Activated B cell treated with CpG ODN at 0.5 μM for 24 hours (primary cell): ENCODE measurements at places on chromosomes 13 and 19. TPM values are rescaled to one million over a fixed set of nuclear protein-coding genes. Genes with fewer than 3 reads are reported as not detected.
A peak's percentile ranks its signal among the peaks of the same experiment; 100 is the strongest.

DNA sequence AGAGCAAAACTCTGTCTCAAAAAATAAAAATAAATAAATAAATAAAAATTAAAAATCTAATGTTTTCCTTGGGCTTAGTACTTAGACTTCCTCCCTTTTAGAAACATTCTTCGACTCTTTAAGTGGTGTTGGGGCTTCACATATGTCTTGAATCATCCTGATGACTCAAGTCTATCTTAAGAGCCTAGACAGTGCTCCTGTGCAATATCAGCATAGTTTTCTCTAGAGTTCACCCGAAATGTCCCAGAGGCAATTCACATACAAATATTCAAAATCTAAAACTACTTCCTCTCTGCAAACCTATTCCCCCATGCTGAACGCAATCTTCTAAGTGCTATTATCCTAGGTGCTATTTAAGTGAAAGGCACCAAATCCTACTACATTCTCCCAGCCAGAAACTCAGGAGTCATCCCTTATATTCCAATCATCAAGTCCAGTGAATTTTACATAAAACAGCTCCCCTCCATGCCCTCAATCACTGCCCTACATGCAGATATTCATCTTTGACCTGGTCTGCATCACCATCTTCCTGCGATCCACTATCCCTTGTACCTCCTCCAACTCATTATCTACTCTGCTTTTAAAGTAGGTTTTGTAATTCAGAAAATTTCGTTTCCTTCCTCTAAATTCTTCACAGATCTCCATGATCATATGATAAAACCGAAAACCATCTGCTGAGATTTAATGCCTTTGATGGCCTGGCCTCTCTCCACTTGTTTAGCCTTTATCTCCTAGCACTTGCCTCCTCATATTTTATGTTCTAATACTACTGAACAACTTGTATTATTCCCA lies 102.7 kb downstream of the ELF1 start:
- no peak overlapping the region for H3K27ac ChIP-seq
- H3K4me1 ChIP-seq = peaks cover 30% of the 10 kb centered on the region
- peaks cover 9% of the 10 kb centered on the region for H3K36me3 ChIP-seq
- no peak for DNase-seq
- no peaks in the 10 kb centered on the region for H3K27me3 ChIP-seq

GRCh38 chr13:29677627-29678026 lies 82.1 kb upstream of the SLC7A1 start:
- H3K4me1 ChIP-seq = no peaks in the 10 kb centered on the region
- DNase-seq = no peak
- H3K4me3 ChIP-seq = no peak overlapping the region
- no peak overlapping the region for H3K27ac ChIP-seq
- no peaks in the 10 kb centered on the region for H3K36me3 ChIP-seq

DNA sequence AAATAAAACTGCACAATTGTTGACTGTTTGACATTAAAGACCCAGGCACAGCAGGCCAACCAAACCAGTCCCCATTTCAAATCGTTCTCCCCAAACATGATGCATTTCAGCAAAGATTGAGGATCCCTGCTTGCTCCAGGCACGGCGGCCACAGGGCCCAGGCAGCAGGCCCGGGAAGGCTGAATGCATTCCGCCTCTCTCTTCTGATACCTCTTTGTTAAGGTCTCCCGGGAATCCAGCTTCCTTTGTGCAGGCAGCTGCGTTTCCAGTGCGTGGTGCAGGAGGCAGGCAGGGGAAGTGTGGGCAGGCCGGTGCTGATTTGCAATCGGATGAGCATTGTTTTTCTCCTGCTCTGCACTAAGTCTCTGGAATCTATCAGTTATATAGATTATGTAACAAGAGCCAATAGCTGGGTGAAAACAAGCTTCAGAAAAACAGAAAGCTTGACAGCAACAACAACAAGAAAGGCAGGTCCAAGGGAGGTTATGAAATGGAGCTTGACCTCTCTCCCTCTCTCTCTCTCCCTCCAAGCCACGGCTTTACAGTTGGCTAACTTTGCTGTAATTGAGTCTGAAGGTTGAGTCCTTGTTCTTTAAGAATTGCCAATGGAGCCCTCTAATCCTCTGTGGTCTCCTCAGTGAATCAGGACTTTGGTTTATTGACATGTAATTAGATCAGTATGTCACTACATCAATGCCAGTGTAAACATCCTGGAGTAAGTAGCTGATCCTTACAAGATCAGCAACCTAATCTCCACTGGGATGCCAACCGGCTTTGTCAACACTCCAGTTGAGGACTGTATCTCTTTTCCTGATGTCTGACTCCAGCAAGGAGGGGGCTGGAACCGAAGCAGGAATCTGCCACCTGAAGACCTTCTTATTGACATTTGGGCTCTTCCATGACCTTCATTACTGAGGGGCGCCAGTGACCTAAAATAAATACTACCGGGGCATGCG lies 338.0 kb downstream of the TEX29 start:
- DNase-seq = no peak
- H3K4me1 ChIP-seq = no peaks in the 10 kb centered on the region
- H3K27me3 ChIP-seq = no peaks in the 10 kb centered on the region
- no peaks in the 10 kb centered on the region for H3K36me3 ChIP-seq
- H3K4me3 ChIP-seq = no peak overlapping the region

GRCh38 chr19:38838986-38839761 lies 7.6 kb upstream of the ECH1 start:
- peaks cover 88% of the 10 kb centered on the region for H3K36me3 ChIP-seq
- no peaks in the 10 kb centered on the region for H3K27me3 ChIP-seq
- no peak overlapping the region for H3K4me3 ChIP-seq
- no peak for DNase-seq
- H3K27ac ChIP-seq = no peak overlapping the region
- H3K4me1 ChIP-seq = peaks cover 31% of the 10 kb centered on the region

DNA sequence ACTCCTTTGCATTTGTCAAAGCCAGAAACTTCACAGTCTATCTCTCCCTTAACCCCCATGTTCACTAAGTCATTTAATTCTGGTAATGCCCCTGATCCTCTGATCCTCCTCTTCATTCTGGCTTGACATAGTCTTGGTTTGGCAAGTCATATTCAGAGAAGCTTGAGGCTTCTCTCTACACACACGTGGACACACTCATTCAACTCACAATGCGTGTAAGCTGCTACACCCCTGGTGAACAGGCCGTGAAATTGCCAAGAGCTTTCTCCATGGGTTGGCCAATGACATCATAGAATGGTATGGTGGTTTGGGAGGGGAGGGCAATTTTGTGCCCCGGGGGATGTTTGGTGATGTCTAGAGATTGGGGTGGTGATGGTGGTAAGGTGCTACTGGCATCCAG lies 47.9 kb upstream of the FLT1 start:
- no peaks in the 10 kb centered on the region for H3K36me3 ChIP-seq
- H3K27me3 ChIP-seq = peaks cover 15% of the 10 kb centered on the region
- no peak overlapping the region for H3K27ac ChIP-seq
- no peak for DNase-seq

The IL4I1 gene
- total RNA-seq = 24.0 and 25.5 TPM in 2 replicates

DNA sequence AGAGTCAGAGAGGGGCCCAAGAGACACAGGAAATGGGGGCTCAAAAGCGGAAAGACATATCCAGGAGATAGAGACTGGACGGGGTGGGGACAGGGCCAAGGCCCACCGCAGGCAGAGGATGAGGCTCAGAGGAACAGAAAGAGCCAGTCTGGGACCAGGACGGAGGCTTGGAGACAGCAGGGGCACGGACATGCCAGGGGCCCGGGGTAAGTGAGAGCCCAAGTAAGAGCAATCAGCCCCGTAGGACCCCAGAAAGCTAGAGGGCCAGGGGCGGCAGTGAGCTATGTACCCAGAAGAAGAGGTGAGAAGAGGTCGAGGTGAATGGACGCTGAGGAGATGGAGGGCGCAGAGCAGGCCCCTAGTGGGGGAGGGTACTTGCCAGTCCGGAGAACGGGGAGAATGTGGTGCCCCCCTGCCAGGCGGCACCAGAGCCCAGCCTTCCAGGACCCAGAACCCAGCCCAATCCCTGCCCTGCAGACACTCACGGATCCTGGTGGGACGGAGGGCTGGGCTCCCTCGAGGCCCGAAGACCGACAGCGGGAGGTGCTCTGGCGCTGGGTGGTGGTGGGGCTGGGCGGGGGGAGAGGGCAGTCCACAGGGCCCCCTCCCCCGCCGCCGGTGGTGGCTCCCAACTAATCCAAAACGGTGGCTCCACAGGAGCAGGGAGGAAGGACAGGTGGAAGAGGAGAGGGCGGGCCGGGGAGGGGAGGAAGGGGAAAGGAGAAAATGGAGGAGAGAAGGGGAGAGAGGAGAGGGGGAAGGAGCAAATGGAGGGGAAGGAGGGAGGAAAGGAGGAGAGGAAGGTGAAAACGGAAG lies 1.0 kb downstream of the GRIK5 start:
- H3K27me3 ChIP-seq = peaks cover 4% of the 10 kb centered on the region
- H3K36me3 ChIP-seq = no peaks in the 10 kb centered on the region
- DNase-seq = no peak
- no peak overlapping the region for H3K27ac ChIP-seq
- no peak overlapping the region for H3K4me3 ChIP-seq

GRCh38 chr19:41521931-41522555 lies 53.9 kb upstream of the CEACAM21 start:
- H3K27me3 ChIP-seq = no peaks in the 10 kb centered on the region
- H3K4me3 ChIP-seq = peak overlapping the region; percentile 85
- H3K4me1 ChIP-seq = peaks cover 43% of the 10 kb centered on the region
- H3K27ac ChIP-seq = peak overlapping the region; percentile 98
- no peaks in the 10 kb centered on the region for H3K36me3 ChIP-seq

DNA sequence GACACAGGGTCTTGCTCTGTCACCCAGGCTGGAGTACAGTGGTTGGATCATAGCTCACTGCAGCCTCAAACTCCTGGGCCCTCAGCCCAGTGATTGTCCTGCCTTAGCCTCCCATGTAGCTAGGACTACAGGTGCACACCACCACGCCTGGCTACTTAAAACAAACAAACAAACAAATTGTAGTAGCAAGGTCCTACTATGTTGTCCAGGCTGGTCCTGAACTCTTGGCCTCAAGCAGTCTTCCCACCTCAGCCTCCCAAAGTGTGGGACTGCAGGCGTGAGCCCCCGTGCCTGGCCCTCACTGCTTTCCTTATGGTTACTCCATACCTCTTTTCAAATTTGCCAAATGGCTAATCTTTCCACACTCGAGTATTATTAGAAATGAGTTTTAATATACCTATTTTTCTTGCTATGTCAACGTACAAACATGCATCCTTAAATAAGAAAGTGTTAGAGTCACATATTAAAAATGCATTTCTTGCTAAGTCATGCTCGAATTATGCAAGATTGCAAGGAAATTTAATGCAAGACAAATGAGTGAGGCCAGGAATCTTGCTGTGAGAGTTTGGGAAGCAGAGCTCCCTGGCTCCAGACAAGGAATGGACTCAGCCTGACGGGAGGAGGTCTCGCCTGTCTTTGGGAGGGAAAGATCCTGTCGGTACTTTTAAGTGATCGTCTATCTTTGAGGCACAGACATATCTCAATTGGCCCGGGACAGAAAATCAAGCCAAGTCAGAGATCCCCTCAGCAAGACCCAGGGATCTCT lies 39.4 kb downstream of the RFX2 start:
- no peak overlapping the region for H3K4me3 ChIP-seq
- DNase-seq = no peak
- H3K27me3 ChIP-seq = no peaks in the 10 kb centered on the region
- no peaks in the 10 kb centered on the region for H3K36me3 ChIP-seq
- H3K27ac ChIP-seq = no peak overlapping the region

DNA sequence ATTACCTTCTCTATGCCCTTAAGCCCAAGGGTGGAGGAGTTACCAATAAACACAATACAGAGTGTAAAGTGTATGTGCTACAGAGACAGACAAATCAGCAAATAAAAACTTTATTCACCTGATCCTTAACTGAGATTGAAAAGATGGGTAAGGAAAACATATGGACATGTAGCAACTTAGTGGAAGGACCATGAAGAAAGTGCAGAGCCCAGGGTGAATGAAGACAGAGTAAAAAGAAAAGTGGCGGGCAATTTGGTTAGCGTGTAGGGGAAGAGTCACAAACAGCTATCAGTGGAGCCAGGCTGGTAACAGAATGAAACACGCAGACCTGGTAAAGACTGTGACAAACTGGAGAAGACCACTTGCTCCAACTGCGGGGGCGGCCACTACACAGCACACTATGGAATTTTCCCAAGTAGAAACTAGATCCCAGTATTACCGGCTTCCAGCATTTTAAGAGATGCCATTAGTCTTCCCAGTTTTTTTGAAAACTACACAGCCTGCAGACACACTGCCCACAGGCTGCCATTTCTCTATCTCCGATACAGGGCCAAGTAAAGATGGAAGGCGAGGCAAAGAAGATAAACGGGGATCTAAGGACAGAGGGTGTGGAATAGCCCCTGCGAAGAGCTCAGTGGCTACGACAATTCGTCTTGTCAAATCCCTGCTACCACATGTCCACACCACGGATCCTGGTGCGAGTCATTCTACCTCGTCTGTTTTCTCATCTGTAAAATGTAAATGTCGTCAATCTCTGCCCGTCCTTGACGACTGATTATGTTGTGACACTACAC lies 1.2 kb downstream of the UQCRFS1 start:
- H3K4me1 ChIP-seq = peaks cover 38% of the 10 kb centered on the region
- H3K36me3 ChIP-seq = peaks cover 33% of the 10 kb centered on the region
- H3K27ac ChIP-seq = peak overlapping the region; percentile 88
- DNase-seq = no peak

GRCh38 chr13:50593207-50593606 lies 250.3 kb downstream of the DLEU7 start:
- H3K27ac ChIP-seq = peak overlapping the region; percentile 98
- peak overlapping the region; percentile 20 for H3K4me3 ChIP-seq
- no peaks in the 10 kb centered on the region for H3K36me3 ChIP-seq
- peaks cover 96% of the 10 kb centered on the region for H3K4me1 ChIP-seq
